ENCODE measurements at places on chromosomes 6 and 20. TPM values are rescaled to one million over a fixed set of nuclear protein-coding genes. Genes with fewer than 3 reads are reported as not detected.

DNA sequence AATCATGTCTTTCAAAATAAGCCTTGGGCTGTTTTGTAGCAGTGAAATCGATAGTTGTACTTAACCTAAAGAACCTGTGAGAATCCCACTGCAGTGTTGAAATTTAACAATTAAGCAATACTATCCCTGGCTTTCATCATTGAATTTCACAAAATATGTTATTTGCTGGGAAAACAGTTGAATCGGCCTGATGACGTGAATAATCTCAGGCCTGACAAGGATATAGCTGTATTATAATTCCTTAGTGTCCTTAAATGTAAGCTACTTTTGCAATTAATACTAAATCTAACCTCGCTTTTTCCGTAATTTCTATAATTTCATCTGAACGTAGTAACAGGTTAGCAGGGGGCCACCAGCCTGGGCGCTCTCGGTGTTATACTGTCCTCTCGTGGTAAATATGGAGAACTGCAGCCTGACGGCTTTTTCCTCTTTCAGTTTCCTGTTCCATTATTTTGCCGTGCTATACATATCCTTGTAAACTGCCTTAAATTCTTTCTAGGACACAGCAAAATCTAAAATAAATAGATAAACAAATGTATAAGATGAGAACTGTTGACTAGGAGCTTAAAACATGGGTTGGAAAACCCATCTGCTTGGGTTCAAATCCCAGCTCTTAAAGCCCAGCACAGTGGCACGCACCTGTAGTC, 24.0 kb downstream of the MTFR2 start:
- H3K4me1 ChIP-seq: peaks cover 4% of the 10 kb centered on the region
- no peak overlapping the region for H3K27ac ChIP-seq
- H3K36me3 ChIP-seq: no peaks in the 10 kb centered on the region
- DNase-seq: peak; percentile 49

DNA sequence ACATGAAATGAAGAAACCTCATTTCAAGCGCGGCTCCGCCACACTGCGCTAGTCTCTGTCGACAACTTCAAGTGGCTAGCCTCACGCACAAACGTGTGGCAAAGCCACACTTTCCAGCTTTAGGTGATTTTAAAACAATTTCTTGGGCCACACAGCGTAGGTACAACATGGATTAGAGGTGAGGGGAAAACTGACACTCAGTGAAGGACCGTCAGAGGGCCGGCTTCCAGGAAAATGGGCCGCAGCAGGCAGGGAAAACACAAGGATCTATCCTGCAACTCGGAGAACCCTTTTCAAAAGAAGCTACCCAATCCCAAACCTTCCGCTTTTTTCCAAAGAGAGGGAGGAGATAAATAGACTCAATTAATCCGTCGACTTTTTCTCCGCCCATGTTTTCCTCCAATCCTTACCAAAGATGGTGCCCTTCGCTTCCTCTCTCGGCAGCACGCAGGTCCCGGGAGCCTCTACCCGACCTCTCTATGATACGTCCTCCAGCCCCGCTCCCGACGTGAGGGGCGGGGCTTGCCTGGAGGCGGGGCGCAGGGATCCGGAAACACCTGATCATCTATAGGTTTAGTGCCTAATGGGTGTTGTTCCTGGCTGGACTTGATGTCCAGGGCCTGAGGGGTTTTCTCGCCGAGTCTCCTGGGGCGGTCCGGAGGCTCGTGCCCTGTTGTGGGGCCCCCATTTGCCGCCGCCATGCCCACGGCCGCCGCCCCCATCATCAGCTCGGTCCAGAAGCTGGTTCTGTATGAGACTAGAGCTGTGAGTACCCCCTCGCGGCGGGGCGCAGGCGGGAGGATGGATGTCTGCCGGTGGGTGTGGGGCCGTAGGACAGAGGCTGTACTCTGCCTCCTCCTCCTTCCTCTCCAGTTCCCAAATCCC, at the start of the genes AK9 and FIG4:
Gene AK9 (minus strand): TSS at position 466 of the 885 bp plus-strand sequence. CDS start 15,457 bp downstream, outside the sequence.
Gene FIG4 (plus strand): TSS at position 560 of the 885 bp plus-strand sequence. CDS start 140 bp downstream, at position 700.
- peaks cover 14% of the 10 kb centered on the region for H3K4me1 ChIP-seq
- peak within 1 kb of the TSS; percentile 67 for H3K4me3 ChIP-seq
- no peaks in the 10 kb centered on the region for H3K36me3 ChIP-seq
- peak within 1 kb of the TSS; percentile 82 for H3K27ac ChIP-seq

DNA sequence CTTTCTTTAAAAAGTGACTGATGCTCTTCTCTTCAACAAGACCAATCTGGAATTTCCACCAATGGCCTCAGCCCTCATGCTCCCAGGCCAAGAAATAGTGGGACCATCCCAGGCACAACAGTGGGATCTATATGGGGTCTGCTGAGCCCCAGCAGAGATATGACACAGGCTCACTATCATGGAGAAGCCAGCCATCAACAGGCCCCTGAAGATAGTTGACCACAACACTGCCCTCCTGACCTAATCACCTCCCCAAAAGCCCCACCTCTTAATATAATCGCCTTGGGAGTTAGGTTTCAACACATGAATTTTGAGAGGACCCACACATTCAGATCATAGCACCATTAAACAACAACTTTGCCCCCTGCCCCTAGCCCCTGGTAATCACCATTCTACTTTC, 16.8 kb upstream of the MCM3 start:
- no peaks in the 10 kb centered on the region for H3K27me3 ChIP-seq
- H3K36me3 ChIP-seq: no peaks in the 10 kb centered on the region
- H3K4me3 ChIP-seq: no peak overlapping the region
- DNase-seq: no peak
- no peak overlapping the region for H3K27ac ChIP-seq
- H3K4me1 ChIP-seq: peaks cover 23% of the 10 kb centered on the region

The SOX4 gene
- 10.8 TPM for total RNA-seq

The SLC4A11 gene
- 123 TPM for total RNA-seq
